ENCODE measurements at places on chromosomes 3 and 15. TPM values are rescaled to one million over a fixed set of nuclear protein-coding genes. Genes with fewer than 3 reads are reported as not detected.
A peak's percentile ranks its signal among the peaks of the same experiment; 100 is the strongest.

Gene TGM5
- 0.13 TPM for total RNA-seq

Gene DNAJA4
- total RNA-seq: 27.8 TPM

Gene GOLGA6A
- total RNA-seq: 0.13 TPM

- H3K4me1 ChIP-seq: no peaks in the 10 kb centered on the region
- H3K27me3 ChIP-seq: no peaks in the 10 kb centered on the region
- H3K36me3 ChIP-seq: no peaks in the 10 kb centered on the region
- DNase-seq: peak; percentile 84
- H3K27ac ChIP-seq: no peak overlapping the region
- no peak overlapping the region for H3K4me3 ChIP-seq
Observed at GRCh38 chr15:94749811-94750617, 518.7 kb downstream of the MCTP2 start.

- H3K27ac ChIP-seq: no peak overlapping the region
- peaks cover 7% of the 10 kb centered on the region for H3K27me3 ChIP-seq
- H3K4me3 ChIP-seq: no peak overlapping the region
- H3K4me1 ChIP-seq: peaks cover 45% of the 10 kb centered on the region
Observed at GRCh38 chr3:46849686-46850467, 13.4 kb downstream of the MYL3 start.
